C1 segment of cervical spinal cord (tissue), 14 donors: ENCODE measurements at places on chromosomes 3 and 15.

- no peak for DNase-seq
Observed at GRCh38 chr3:20975188-20975651, 775.8 kb downstream of the ZNF385D start.

GRCh38 chr3:89344076-89344475, 236.7 kb downstream of the EPHA3 start:
- DNase-seq, result no peak

DNA sequence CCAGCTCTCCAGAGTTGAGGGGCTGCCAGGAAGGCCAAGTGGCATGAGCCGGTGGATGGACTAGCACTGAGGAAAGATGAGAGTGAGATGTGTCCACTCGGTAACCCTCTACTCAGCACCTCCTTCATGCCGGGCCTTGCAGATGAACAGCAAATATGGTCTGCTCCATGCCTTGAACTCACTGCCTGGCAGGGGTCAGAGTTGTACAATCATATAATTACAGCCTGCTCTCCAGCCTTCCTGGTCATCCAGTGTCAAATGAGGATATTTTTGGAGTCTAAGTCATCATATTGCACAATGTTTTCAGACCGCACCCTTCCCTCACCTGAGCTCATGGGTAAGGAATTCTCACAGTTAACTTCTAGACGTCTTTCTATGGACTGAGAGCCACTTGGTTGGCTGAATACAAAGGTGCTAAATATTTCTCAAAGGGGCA, 4.9 kb downstream of the MGLL start:
- no peak for DNase-seq

DNA sequence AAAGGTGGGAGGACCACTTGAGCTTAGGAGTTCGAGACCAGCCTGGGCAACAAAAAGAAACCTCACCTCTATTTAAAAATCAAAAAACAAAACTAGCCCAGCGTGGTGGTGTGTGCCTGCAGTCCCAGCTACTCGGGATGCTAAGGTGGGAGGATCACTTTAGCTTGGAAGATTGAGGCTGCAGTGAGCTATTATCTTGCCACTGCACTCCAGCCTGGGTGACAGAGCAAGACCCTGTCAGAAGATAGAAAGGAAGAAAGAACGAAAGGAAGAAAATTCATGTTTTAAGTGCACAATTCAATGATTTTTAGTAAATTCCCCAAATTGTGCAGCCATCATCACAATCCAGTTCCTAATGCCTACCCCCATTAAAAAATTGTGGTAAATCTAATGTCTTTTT, 7.8 kb downstream of the FSD2 start:
- DNase-seq, result no peak

GRCh38 chr15:98703126-98703685, 54.9 kb downstream of the IGF1R start:
- no peak for DNase-seq

DNA sequence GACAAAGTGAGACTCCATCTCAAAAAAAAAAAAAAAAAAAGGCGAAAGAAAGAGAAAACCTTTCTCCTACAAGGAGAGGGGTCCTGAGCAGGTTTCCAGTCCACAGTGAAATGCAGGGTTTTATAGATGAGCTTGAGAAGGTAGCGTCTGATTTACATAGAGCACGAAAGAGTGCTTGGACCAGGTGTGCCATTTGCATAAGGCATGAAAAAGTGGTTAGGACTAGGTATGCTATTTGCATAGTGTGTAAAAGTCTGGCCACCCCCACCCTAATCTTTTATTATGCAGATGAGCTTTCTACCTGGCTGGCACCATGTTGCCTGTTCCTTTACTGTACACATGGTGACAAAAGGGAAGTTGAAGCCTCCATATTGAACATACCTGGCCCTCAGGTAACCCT, 13.6 kb upstream of the RNU6-1 start:
- DNase-seq, result no peak

- DNase-seq, result no peak
Observed at GRCh38 chr15:74821091-74821789, 5.2 kb upstream of the CPLX3 start.

DNA sequence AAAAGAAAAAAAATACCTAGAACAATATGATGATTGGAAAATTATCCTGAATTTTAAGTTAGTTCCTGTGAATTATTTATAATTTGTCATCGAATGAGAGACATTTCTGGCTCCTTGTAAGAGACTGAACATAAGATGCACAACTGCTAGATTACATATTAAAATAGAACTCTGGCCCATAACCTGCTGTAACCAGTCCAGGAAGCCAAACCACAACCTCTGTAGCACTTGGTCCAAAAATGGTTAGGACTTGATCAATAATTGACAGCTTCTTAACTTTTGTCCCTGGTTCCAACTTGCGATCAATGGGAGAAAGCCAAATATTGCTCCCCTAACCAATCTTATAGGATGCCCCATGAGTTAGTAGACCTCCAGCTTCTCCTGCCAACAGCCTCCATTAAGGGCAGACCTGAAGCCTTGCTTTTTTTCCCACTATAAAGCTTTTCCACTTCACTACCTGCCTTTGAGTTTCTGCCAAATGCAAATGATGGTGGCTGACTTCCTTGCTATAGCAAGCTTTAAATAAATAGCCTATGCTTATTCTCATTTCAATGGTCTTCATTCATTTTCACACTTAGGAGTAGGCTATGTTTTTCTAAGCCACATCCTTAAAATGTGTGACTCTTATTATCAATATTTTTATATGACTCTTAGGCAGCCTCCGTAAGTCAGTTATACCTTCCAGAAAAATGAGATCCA, 224.0 kb upstream of the ARHGEF26 start:
- no peak for DNase-seq

- DNase-seq, result no peak
Observed at GRCh38 chr15:101193120-101193644, 58.7 kb downstream of the CHSY1 start.

- DNase-seq, result no peak
Observed at GRCh38 chr3:196055683-196056270, 26.1 kb downstream of the TFRC start.

GRCh38 chr3:138325990-138326389, 3.7 kb downstream of the NME9 start:
- DNase-seq, result no peak

DNA sequence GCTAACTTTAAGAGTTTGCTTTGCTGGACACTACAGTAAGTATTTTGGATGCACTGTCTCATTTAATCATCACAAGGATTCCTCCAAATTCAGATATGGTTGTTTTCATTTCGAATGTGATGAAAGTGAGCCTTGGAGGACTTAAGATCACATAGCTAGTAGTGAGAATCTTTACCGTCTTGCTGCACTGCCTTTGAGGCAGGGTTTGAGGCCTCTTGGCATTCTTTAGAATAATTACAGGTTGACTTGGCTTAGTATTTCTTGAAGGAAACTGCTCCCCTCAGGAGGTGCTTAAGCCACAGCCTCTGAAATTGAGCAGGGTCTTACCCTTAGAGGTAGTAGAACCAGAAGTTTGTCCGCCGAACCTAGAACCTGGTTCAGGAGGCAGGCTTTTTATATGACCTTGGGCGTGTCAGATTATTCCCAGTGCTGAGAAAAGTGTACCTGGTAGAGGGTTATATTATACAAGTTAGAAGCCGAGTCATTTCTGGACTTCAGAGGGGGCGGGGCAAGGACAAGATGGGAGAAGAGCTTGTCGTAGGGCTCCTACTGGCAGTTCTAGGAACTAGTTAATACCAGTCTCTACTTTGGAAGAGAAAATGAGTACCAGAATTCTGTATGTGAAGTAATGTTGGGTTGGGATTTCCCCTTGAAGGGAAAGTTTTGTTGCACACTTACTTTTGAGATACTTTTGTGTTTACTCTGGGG, 1.1 kb downstream of the TFG start:
- no peak for DNase-seq
